ENCODE measurements at places on chromosomes 3 and 15.
A peak's percentile ranks its signal among the peaks of the same experiment; 100 is the strongest.

DNA sequence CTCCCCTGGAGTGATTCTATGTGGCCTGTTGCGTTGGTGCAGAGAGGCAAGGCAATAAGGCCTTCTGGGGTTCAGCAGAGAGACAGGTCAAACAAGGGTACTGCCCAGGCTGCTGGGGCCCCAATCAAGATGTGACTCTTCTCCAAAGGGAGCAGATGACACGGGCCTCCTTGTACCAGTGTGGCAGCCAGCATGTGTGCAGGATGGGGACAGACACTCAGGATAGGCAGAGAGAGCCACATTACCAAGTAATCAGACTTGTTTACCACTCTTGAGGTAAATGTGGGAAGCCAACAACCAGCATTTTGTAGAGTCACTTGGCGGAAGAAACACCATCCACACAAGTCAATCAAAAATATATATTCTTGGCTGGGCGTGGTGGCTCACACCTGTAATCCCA, 95.3 kb upstream of the DLG1 start:
- DNase-seq = no peak

GRCh38 chr3:197343111-197343510, 44.7 kb upstream of the DLG1 start:
- DNase-seq = no peak

GRCh38 chr15:24901409-24901808, 53.4 kb upstream of the SNRPN start:
- no peak for DNase-seq

DNA sequence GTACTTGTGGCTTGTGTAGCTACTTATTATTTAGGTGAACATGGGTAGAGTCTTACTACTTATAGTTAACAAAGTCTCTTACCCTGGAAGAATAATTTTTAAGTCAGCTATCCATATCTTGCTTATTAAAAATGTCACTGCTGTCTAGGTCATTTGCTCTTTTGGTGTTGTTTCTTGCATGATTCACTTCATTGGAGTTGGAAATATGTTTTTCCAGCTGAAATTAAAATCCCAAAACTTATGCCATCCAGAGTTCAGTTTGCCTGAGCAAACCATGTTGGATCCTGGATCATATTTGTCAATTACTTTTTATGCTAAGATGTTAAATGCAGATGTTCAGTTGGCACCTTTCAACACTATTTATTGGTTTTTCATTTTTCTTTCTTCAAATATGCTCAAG, 421.0 kb upstream of the RBMS3 start:
- no peak for DNase-seq

GRCh38 chr3:94114666-94115065, 51.8 kb downstream of the NSUN3 start:
- DNase-seq = no peak

GRCh38 chr3:146464783-146465182, 4.6 kb downstream of the PLSCR2 start:
- no peak for DNase-seq

DNA sequence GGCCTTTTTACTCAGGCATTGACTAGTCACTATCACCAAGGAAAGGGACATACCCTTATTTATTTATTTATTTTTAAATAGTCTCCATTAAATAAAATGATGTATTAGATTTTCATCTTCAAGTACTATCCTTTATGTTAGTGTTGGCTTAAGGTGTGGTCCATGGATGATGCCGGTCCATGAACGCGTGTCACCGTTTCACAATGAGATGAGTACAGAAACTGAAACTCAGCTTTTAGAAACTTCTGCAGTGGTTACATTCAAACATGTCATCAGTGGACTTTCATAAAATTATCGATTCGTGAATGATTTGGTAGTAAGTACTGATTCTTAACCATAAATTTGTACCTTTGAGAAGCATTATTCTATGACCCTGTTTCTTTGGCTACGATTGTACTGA, 166.6 kb downstream of the SATB1 start:
- no peak for DNase-seq

- DNase-seq = no peak
Observed at GRCh38 chr3:49509028-49509561, 39.0 kb downstream of the DAG1 start.

DNA sequence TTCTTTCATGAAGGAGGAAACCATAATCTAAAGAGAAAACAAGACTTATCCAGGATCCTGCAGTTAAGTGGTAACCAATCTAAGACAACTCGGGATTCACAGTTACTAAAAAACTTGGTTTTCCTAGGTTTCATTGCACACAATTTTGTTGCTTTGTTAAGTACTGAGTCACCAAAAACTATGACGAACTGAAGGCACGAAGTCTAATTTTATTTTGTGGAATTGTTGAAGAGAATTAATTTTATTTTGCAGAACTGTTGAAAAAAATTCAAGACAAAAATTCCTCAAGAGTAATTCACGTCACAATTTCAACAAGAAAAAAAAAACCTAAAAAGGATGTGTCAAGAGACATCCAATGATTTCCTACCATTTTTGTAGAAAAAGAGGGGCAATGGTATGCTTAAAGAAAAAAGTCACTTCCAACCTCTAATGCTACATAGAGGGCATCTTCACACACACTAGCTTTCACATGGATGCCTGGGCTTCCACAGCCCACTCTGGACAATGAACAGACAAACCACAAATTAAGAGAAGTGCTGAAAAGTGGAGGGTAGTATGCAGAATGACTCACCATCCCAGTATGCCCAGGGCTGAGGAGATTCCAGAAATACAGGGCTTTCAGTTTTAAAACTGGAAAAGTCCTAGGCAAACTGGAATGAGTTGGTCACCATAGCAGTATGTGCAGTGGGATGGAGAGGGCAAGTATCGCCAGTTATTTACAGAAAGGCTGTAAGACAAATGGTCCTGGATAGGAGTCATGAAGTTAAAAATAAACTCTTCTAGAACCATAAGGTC, 29.2 kb downstream of the PLOD2 start:
- no peak for DNase-seq

- no peak for DNase-seq
Observed at GRCh38 chr15:42595626-42596240, 20.3 kb downstream of the STARD9 start.

DNA sequence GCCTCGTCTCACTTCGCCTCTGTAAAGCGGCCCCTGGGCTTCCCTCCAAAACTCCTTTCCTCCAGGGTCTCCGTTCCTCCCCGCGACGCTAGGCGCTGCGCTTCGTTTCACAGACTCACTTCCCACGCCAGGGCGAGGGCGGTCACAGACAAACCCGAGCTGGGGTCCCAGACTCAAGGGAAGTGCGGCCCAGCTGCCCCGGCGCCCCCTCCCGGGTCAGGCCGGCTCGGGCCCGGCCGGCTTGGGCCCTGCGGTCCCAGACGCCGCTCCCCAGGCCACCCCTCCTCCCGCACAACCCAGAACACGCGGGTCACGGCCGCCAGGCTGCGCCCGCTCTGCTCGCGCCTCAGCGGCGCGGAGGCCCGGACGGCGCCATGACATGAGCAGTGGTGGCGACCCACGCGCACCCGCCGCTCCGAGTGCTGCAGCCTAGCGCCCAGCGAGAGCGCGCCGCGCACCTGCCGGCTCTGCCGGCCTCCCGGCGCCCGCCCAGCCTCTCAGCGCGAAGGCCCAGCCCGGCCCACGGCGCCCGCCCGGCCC, 547 bp downstream of the NUP210 start:
- peak; percentile 21 for DNase-seq

DNA sequence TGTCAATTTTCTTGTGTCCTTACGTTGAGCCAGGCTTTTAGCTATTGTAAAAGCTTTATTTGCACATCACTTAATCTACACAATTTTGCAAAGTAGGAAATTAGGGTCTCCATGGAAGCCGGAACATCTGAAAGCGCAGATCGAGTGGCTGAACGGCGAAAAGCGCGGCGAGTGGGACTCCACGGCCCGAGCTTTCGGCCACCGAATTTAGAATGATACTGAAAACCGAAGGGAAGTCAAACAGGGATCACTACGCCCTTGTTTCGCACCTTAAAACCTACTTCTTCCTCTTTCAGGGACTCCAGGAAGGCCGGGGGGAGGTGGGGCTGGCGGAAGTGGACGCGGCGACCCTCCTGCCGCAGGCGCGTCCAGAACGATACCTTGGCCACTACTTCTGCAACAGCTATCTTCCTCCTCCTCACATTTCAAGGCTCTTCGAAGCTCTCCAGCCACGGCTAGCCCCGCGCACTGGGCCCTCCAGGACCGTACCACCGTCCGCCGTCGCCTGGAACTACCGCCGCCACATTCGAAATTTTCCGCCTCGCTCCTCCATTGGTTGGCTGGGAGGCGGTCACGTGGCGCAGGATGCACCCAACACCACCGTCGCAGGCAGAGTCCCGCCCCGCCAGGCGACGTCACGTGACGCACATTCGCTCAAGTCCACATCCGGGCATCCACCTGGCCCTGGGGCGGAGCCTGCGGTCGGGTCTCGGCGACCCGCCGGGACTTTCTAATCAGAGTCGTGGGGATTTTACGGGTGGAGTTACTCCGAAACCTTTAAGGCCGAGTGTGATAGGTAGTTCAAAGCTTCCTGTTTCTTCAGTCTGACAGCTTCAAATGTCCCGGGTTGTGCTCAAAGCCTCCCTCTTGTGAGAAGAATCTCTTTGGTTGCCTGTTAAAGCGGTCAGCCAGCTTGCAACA, at the start of gene SGO1:
TSS of gene SGO1 (minus strand) at position 528 of the 921 bp plus-strand sequence. CDS start 2,179 bp downstream, outside the sequence.
- peak; percentile 99 for DNase-seq

DNA sequence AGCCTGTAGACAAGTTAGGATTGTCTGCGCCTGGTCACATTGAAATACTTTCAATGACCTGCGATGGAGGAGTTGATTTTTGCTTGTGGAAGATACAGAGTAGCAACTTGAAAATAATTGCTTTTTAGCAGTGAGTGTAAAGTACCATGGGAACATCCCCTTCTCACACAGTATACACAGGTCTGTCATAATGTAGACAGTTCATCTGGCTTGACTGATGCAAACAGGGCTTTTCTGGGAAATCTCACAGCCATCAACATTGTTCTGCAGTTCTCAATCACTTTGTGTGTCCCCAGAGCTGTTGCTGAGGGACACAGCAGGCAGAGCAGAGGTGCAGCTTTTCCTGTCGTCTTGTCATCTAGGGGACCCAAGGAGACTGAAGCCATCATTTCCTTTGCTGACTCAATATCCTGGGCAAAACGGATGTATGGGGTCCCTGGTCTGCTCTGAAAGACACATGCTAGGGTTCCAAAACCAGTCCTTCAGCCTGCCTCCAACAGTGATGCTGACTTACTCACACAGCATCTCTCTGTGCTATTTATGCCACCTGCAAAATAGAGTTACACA, 5.3 kb upstream of the REC114 start:
- DNase-seq = no peak

- no peak for DNase-seq
Observed at GRCh38 chr3:113268942-113269341, 57.6 kb downstream of the BOC start.

DNA sequence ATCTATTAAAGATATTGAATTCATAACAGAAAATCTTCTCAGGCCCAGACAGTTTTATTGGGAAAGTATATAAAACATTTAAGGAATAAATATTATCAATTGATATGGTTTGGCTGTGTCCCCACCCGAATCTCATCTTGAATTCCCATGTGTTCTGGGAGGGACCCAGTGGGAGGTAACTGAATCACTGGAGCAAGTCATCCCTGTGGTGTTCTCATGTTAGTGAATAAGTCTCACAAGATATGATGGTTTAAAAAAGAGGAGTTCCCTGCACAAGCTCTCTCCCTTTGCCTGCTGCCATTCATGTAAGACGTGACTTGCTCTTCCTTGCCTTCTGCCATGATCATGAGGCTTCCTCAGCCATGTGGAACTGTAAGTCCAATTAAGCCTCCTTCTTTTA, 160.5 kb downstream of the ANO10 start:
- DNase-seq = no peak

DNA sequence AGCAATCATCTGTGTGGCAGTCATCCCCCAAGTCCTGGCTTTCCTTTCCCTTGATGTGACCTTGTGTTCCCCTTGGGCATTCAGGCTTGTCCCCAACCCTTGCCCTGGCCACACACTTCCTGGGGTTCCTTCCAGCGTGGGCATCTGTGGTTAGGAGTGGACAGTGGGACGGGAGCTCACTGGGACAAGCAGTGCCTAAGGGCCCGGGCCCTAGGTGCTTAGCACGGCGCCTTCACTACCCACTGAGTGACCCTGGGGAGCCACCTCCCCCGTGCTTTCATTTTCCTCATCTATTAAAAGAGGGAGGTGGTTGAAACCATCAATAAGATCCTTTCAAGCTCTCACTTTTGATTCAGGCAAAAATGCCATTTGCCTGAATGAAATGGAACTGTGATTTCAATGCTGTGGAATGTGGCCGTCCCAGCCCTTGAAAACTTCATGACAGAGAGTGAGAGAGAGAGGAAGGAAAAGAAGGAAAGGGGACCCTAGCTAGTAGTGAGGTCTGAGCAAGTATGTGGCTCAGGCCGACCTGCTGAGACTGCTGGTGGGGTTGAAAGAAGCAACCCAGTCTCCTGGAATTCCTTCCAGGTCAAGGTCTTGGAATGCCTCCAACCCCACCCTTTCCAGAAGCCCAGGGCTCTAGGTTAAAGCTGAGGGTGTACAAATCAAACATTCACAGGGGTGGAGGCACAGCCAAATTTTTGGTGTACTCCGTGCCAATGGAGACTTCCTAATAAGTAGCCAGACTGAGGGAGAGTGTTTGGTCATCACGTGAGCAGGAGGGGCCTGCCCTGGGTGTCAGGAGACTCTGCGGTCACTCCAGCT, 302.9 kb downstream of the TLE3 start:
- no peak for DNase-seq

- no peak for DNase-seq
Observed at GRCh38 chr3:18499301-18499700, 74.2 kb upstream of the SATB1 start.

GRCh38 chr3:147231111-147231510, 175.2 kb downstream of the ZIC4 start:
- DNase-seq = no peak

GRCh38 chr15:95937128-95937528, 393.4 kb upstream of the NR2F2 start:
- DNase-seq = no peak

DNA sequence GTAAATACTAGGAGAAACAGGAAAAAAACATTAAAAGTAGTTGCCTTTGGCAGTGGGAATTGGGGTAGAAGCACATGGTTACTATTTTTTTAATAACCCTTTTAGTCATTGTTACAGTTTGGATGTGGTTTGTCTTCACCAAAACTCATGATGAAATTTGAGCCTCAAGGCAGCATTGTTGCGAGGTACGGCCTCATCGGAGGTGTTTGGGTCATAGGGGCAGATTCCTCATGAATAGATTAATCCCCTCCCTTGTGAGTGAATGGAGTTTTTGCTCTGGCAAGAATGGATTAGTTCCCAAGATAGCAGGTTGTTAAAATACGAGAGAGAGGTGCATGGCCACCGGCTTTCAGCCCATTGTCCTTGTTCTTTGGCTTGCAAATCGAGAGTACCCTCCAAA, 92.6 kb downstream of the LEKR1 start:
- no peak for DNase-seq

GRCh38 chr15:98978153-98978552, 29.4 kb downstream of the PGPEP1L start:
- DNase-seq = no peak

Measured in stimulated activated CD4-positive, alpha-beta T cell treated with anti-CD3 and anti-CD28 coated beads, TNF-alpha, amount 100 ng/mL, for 24 hours (primary cell).